Stimulated activated CD4-positive, alpha-beta T cell treated with anti-CD3 and anti-CD28 coated beads, Interleukin-15, amount 100 ng/mL, for 1 hour (primary cell): ENCODE measurements at places on chromosomes 6 and 20.

DNA sequence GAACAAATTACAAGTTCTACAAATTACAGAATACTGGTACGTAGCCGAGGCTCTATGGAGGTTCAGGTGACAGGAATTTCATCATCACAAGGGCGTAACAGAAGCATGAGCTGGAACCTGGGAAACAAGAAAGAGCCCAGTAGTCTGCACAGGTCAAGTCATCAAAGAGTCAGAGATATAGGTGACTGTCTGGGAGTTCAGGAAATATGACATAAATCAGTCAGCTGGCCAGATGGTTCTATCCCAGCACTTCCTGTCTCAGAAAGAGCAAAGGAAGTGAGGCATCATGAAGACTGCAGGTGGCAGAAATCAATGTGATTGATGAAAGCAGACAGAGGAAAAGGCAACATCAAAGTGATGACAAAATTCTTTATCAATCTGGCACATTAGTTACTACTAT is 23.3 kb downstream of the MYCT1 start:
- no peak for DNase-seq

- no peak for DNase-seq
Observed at GRCh38 chr6:70709826-70710225, 42.1 kb downstream of the SMAP1 start.

- no peak for DNase-seq
Observed at GRCh38 chr20:43653966-43654365, 12.9 kb upstream of the MYBL2 start.

GRCh38 chr6:25346064-25346463 is 66.9 kb downstream of the CARMIL1 start:
- no peak for DNase-seq

DNA sequence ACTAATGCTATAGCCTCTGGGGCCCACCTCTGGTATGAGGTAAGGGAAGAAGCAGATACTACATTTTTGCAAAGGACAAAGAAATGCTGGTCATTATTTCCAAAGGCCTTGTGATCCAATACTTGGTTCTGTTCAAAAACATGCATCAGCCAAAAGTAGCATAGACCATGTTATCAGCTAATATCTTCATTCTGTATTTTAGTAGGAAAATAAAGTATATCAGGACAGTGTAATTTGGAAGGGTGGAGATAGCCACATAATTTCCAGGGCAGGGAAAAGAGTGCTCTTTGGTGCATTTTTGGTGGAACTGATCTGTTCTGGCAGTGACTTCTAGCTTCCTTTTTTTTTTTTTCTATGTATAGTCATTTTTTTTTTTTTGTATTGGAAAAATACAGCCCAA is 258.0 kb upstream of the SOX4 start:
- DNase-seq = no peak

- DNase-seq = no peak
Observed at GRCh38 chr6:41051873-41052272, 1.1 kb upstream of the APOBEC2 start.

DNA sequence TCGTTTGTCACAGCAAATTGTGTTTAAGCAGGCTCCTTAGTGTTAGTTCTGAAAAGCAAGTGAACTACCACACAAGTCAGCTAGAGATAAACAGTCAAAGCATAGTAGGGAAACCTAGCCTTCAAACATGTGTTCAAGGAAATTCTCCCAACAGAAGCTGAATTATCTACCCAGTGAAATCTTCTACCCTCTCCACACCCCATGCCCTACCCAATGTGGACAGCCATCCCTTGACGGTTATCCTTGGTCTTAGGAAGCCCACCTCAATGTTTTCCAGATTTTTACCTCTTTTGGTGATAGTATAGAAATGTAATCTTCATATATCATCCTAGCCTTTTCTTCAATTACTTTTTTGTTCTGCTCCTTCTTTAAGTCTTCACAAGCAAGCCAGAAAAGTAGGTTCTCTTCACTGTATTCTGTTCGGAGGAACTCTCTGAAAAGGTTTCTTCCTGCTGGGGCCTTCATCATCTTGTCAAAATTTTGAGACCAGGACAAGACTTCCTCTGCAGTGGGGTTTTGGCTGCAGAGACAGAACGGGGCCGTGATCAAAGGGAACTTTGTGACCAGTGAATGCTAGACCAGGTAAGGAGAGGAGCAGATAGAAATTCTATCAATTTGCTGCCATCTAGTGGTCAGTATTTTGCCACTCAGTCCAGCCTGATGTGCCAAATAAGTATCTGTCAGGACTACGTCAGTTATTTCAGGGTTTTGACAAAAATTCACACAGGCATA is 21.6 kb upstream of the MTRF1L start:
- DNase-seq = no peak

- no peak for DNase-seq
Observed at GRCh38 chr6:36444470-36444869, 1.7 kb downstream of the KCTD20 start.

- no peak for DNase-seq
Observed at GRCh38 chr6:42694586-42694985, 27.8 kb downstream of the PRPH2 start.

DNA sequence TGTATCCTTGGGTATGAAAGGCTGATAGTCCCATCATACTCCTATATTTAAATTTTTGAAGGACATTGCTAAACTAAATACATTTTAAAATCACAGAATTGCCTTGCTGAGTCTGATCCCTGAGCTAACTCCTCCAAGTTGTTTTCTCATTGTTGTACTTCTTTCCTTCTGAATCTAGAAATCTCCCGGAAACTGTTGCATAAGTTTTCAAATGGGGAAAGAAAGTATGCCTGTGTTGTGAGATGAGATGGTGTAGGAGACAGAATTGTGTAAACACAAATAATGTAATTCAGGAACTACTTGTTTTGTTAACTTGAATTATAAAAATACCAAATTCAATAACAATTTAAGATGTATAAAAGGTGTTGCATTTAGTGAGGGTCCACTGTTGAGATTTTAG is 7.3 kb downstream of the PNRC1 start:
- DNase-seq = no peak

GRCh38 chr6:130046671-130047070 is 28.3 kb downstream of the L3MBTL3 start:
- no peak for DNase-seq

- DNase-seq = no peak
Observed at GRCh38 chr6:137443901-137444300, 50.3 kb downstream of the OLIG3 start.

- DNase-seq = no peak
Observed at GRCh38 chr6:210778-211374, 81.4 kb upstream of the DUSP22 start.
